ENCODE measurements at places on chromosomes 1 and 21.
A peak's percentile ranks its signal among the peaks of the same experiment; 100 is the strongest.

GRCh38 chr1:107889524-107889923, 75.5 kb downstream of the VAV3 start:
- no peak for DNase-seq

DNA sequence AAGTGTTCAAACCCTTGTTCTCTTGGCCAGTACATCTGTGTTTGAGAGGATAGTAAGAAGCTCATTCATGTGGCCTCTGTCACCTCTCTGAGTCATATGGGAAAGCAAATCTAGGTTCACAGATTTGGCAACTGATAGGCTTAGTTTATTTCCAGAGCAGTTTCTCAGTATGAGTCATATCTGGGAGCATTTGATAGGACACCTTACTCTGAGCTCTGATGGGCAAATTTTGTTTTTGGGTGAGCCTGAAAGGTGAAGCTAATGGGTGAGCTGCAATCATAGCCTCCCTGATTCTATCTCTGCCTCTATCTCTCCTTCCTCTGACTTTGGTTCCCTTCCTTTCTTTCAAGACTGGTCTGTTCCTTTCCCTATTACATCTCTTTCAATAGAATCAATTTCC, 134.4 kb downstream of the S1PR1 start:
- DNase-seq = peak; percentile 17

- no peak for DNase-seq
These were observed 41.3 kb downstream of the ZNF281 start for GRCh38 chr1:200368556-200368955.

DNA sequence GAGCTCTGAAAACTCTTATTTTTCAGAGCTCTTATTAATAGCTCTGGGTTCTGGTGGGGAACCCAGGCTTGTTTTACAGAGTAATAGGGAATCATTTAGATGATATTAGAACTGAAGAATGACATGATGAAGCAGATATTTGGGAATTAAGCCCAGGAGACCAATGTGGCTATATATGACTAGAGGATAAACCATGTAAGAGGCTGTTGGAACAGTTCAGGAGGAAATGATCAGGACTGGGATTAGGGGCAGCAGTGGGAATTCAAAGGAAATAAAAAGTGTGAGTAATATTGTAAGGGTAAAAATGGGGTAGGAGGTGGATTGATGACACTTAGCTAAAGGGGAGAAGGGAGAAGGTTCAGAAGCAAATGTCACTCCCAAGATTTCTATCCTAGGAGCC, 58.6 kb downstream of the GIPC2 start:
- no peak for DNase-seq

GRCh38 chr1:183821889-183822611, 17.1 kb downstream of the RGL1 start:
- DNase-seq = no peak

DNA sequence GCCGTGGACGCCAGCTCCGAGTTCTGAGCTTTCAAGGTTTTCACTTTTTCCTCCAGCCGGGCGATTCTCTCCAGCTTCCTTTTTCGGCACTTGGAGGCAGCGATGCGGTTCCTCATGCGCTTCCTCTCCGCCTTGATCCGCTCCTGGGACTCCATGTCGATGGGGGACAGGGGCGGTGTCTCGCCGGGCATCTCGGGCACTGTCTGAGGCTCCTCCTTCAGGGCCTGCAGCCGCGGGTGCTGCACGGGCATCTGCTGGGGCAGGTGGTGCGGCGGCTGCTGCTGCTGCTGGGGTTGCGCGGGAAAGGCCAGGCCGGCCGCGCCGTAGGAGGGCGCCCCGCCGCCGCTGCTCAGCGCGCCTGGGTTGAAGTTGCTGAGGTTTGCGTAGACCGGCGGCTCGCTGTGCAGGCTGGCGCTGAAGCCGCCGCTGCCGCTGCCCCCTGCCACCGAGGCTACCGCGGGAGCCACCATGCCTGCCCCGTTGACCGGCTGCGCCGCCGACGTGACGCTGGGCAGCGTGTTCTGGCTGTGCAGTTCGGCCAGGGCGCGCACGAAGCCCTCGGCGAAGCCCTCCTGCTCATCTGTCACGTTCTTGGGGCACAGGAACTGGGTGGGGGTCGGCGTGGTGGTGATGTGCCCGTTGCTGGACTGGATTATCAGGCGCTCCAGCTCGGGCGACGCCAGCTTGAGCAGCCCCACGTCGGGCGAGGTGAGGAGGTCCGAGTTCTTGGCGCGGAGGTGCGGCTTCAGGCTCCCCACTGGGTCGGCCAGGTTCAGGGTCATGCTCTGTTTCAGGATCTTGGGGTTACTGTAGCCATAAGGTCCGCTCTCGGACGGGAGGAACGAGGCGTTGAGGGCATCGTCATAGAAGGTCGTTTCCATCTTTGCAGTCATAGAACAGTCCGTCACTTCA, 1.4 kb downstream of the JUN start:
- no peak for DNase-seq

GRCh38 chr1:7781923-7782495, 2.1 kb upstream of the PER3 start:
- no peak for DNase-seq

GRCh38 chr1:90494748-90495282, 222.3 kb downstream of the BARHL2 start:
- DNase-seq = no peak

- no peak for DNase-seq
These were observed 968.1 kb upstream of the ADGRL4 start for GRCh38 chr1:79974659-79975058.

DNA sequence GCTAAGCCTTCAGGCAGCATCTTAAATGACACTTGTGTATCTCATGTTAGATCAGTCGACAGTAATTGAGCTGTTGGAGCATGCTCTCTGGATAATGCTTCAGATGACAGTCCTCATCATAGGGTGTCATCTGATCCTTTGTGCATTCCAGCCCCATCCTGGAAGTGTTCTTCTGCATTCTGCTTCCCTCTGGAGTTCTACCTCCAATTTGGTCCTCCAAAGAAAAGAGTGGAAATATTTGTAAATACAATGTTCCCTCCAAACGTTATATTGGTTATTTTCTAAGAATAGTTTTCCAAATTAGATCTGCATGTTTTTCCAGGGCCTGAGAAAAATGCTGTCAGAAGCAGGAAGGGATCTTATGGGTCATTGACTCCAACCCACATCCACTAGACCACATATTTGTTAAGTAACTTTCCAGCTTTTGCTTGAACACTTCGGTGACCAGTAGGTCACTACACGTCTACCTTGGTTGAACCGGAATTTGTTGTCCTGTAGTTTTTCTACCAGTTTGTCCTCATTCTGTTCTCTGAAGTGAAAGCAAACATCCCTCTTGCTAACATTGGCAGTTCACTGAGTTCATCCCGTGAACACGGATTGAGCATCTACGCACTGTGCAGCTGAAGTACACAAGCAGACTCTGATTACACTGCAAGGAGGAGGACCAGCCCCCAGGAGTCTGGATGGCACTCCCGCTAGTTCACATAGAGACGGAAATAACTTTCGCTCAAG, 136.0 kb downstream of the TLR5 start:
- peak; percentile 62 for DNase-seq

DNA sequence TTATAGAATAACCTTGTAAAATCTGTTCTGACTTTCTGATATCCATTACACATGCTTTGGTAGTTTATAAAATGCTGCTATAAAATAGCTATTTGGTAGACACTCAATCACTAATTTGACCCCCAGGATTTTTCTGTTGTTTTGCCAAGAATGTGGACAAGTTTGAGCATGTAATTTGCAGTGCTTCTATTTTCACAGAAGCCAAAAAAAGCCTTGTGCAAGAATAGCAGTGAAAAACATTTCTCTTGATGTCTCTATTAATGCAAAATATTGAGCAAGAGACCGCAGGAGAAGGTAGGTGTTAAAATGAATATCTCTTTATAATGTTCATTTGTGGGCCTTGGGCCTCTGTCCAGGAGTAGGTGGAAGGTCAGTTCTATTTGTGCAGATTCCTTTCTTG, 22.5 kb downstream of the MAP3K7CL start:
- no peak for DNase-seq

DNA sequence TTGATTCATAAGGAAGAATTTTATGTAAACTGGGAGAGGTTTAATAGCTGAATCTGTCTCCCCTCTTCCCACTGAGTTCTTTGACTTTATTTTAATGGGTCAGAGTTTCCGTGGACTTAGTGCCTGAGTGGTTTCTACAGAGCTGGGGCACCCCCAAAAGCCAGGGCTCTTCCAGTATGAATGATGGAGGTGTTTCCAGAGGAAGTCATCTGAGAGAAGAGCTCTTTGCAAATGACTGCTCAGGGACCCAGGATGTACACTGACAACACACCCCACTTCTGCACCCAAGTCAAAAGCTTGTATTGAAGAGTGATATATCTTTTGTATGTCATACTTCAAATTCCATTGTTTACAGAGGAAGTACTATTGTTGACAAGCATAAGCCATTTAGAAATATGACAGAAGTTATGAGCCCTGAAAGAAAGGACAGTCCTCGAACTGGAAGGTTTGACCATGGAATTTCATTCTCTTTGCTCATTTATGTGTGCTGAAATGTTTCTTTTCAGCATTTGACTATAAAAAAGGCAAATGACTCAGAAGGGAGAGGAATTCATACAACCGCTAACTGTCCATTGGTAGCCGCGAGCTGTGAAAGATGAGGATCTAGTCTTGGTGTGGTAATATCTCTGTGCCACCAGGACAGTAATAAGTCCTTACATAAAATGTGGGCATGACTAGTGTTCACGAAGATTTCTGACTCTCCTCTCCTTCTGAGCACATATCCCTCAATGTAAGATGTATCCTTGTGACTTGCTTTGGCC, 25.4 kb upstream of the LMX1A start:
- DNase-seq = no peak

- DNase-seq = no peak
These were observed 166.4 kb upstream of the IRF2BP2 start for GRCh38 chr1:234776256-234776875.

GRCh38 chr1:230867101-230867902, 1.0 kb downstream of the C1orf198 start:
- DNase-seq = peak; percentile 44

GRCh38 chr1:48039088-48040054, 42.2 kb upstream of the TRABD2B start:
- DNase-seq = peak; percentile 89

- DNase-seq = no peak
These were observed 7.4 kb downstream of the SLC26A9 start for GRCh38 chr1:205935869-205936268.
